ENCODE measurements at places on chromosomes 7 and 10.

- no peak for DNase-seq
These were observed 127.1 kb upstream of the CHST15 start for GRCh38 chr10:124220547-124220946.

DNA sequence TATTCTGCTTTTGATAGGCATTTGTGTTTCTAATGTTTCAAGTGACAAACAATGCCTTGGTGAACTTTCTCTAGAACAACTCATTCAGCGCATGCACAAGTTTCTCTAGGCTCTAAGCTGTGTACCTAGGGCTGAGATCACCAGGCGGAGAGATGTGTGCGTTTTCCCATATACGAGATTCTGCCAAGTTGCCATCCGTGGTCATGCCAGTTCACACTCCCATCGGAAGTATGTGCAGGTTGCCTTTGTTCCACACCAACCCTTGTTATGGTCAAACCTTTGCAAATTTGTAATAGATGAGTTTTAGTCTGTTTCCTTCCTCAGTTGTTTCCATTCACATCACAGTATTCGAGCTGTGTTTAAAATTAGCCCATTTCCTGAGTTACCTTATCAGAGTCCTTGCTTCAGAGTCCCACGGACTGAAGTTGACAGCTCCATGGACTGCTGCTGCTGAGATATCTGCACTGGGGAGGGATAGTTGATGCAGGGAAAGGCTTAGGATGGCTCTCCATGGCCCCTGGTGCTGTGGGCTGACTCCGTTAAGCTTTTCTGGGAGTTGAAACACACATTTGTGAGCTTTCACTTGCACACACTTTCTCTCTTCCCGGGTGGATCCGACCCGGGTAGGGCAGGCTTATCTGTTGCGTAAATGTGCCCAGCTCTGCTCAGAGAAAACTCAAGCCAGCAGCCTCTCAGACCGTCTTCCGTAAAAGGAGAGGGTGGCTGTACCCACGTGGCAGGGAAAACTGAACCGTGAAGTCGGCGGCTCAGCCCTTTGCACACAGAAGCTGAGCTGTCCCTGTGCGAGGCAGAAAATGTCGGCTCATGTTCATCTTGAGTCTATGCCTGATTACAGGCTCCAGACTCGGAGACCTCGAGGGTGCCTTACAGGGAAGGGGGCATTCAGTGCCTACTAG is 49.4 kb downstream of the HK1 start:
- peak; percentile 53 for DNase-seq

GRCh38 chr7:82694022-82694421 is 250.4 kb upstream of the CACNA2D1 start:
- DNase-seq, result no peak

DNA sequence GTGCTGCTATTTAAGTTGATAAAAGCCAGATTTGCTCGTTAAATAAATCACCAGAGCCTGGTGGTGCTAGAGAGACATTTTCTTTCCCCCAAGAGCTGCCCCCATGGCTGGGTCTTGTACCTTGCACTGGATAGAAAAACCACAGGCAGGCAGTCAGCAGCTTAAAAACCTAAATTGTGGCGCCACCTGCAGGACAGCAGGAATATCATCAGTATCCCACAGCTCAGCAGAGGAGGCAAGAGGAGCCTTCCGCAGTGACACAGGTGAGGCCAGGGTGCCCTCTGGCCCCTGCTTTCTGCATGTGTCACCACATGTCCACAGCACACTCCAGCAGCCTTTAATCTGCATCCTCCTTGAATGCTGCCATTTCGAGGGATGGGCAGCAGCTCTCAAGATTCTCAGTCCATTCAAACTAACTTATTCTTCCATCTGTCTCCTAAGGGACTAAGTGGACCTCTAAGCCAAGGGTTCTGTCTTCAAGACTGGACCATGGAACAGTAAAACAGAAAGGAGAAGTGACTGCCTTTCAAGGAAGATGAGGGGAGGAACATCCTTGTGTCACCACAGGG is 4.5 kb upstream of the PLXNA4 start:
- peak; percentile 86 for DNase-seq

GRCh38 chr7:112358513-112358912 is 91.7 kb upstream of the IFRD1 start:
- DNase-seq, result no peak

DNA sequence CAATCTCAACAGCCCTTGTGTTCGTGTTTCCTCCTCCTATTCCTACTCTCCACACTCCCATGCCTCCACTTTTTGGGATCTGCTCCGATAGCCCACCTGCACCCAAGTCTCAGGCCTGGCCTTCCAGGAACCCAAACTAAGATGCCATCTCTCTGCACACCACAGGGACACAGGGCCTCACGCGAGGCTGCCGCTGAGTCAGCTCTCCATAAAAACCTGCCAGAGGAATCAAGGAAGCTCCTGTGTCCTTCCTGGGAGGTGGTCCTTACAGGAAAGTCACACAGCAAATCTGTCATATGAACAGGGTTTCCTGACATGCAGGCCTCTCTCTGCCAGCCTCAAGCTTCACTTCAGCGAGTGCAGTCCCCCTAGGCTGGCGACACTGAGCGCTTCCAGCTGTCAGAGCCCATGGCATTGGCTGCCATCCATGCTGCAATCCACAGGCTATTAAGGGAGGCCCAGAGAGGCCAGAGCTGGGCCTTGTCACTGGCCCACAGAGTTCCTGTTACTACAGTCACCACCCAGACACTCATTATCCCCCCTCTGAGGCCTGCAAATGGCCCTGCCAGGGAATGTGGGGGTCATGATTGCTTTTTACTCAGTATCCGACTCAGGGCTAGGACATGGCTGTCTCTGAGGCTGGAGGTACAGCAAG is 151.4 kb downstream of the OAT start:
- DNase-seq, result no peak

DNA sequence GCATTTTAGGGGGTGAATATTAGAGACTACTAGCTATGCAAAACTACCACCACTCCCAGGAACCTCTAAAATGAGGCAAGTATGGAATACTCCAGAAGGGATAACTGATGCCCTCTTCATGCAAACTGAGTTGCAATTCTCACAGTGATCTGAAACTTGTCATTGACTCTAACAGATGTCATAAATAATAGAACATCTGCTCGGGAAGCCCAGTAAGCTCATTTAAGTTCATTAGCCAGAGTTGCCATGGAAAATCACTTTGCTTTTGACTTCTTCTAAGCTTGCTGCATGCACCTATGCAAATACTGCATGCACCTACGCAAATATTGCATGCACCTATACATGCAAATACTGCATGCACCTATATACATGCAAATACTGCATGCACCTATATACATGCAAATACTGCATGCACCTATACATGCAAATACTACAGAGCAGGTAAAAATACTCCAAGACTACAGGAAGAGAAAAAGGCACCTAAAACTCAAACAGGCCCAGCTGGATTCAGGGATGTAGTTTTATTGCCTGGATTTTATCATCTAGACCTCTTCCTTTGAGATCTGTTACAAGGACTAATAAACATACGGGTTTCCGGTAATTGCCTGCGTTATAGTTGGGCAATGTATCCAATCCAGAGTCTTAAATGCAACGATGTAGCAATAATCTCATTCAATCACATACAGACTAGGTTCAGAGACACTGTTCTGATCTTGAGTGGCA is 1061.1 kb upstream of the AUTS2 start:
- no peak for DNase-seq

- DNase-seq, result no peak
These were observed 393.3 kb upstream of the AUTS2 start for GRCh38 chr7:69204943-69205342.

- DNase-seq, result no peak
These were observed 26.7 kb downstream of the EBF3 start for GRCh38 chr10:129937351-129937751.

GRCh38 chr7:79185605-79186004 is 267.9 kb downstream of the MAGI2 start:
- DNase-seq, result no peak

DNA sequence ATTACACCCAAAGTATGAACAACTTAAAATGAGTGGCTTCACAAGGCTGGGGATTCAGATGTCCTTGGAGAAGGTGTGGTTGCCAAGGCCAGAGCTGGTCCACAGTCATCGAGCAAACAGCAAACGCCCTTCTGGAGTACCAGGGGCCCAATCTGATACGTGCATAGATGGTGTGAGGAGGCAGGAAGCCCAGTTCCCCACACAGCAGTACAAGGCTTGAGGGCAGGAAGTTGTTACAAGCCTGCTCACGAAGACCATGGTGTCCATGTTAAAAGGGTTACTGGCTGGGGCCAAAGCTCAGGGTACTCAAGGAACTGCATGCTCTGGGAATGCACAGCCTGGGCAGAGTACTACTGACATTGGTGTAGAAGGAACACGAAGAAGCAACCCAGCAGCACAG is 4.6 kb upstream of the ANKRD26 start:
- DNase-seq, result no peak

GRCh38 chr10:17616403-17617030 is 657 bp downstream of the HACD1 start:
- peak; percentile 57 for DNase-seq

GRCh38 chr10:111175787-111176186 is 99.0 kb downstream of the ADRA2A start:
- DNase-seq, result no peak

DNA sequence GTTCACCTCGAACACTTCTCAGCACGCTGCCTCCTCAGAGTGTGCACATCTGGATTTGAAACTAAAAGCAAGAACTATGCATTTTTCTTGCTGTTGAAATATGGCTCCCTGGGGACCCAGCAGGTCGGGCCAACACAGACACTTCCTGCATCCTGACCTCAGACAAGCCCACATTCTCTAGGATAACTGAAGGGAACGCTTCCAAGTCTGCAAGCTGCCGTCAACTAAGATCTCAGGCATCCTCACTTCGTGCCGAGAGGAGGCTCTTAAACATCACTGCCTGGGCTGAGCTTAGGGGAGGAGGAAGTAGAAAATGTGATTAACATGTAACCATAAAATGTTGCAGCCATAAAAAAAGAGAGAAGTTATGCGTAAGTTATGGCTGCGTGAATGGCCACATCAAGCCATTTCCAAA is 65.5 kb downstream of the PYROXD2 start:
- DNase-seq, result peak; percentile 75

GRCh38 chr7:155276800-155277375 is 20.8 kb upstream of the INSIG1 start:
- DNase-seq, result no peak

DNA sequence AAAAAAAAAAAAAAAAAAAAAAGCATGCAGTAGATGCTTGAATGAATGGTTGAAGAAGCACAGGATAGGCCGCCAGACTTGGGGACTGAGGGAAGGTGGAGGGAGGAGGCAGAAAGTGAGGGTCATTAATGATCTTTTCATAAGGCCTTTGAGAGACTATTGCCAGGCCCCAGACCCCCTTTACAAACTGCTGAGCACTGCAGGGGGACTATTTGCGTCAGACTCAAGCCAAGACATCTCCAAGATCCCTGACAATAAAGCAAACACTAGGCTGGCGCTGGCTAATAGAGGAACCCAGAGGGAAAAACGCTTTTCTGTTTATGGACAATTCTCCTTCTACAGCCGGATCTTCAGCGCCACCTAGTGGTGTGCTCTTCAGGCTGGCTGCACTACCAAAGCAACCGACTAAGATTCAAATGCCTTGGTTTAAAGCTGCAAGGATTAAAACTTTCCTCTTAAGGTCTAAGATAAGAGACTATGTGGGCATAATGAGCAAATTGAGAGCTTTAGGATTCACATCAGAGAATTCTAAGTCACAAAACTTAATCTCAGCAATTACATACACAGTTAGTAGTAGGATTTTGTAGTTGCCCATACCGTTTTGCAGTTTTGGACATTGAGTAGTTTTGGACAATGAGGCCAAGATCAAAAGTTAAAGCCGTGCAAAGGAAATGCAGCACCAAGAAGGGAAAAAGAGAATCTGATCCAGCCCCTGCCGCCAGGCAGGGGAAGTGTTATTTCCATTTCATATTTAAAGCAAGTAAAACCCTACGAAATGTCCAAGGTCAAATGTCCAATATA is 17.9 kb upstream of the AGK start:
- DNase-seq, result peak; percentile 83

GRCh38 chr10:89242840-89243568 is 8.6 kb downstream of the LIPA start:
- no peak for DNase-seq

- DNase-seq, result no peak
These were observed 104.1 kb downstream of the PHF14 start for GRCh38 chr7:11077816-11078215.

DNA sequence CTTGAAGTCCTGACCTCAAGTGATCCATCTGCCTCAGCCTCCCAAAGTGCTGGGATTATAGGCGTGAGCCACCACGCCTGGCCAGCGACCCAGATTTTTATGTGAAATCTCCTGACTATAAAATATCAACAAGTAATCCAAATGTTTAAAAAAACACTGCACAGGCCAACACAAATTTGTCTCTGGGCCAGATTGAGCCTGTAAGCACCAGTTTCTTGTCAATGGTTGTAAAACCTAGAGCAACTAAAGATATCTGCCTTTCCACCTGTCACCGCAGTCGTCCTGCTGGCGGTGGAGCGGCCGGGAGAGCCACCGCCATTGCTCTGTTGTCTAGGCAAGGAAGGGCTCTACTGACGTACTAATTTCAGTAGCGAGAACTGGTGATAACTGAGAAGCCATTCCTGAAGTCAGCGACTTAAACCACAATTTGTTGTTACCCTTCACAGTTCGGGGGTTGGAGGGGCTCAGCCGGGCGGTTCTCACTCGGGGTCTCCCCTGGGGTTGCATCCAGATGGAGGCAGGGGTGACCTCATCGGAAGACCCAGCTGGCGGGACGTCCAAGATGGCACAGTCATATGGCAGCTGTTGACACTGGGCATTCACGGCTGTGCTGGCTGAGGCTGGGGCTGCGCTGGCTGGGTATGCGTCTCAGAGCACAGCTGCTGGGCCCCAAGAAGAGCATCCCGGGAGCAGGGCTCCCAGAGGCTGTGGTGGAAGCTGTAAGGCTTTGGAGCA is 55.2 kb upstream of the PDGFA start:
- no peak for DNase-seq

- DNase-seq, result no peak
These were observed 4.1 kb upstream of the NT5C2 start for GRCh38 chr10:103197174-103197573.

GRCh38 chr10:95474228-95475002 is 86.8 kb downstream of the SORBS1 start:
- DNase-seq, result peak; percentile 64

DNA sequence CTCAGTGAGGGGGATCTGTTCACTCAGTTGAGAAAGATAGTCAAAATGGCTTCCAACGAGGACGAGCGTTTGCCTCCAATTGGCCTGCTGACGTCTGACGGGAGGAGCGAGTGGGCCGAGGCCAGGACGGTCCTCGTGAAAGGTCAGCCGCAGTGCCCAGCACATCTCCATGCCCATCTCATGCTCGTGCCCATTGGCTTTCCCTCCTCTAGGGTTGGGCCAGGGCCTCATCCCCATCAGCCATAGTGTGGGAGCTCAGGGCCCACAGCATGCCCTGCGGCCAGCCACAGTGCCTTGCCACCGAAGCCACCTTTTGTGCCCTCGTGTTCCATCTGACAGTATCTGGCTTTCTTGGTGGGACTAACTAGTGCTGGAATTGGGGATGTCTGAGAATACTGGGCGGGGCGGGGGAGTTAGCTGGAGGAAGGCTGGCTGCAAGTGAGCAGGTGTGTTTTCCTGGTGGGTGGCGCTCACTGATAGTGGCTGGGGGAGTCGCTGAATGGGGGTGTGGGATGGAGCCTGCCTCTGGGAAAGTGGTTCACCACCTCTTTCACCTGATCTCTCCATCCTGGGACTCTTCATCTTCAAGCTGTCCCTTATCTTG is 13.9 kb downstream of the CHAT start:
- no peak for DNase-seq
